ENCODE measurements at places on chromosomes 2 and 18. TPM values are rescaled to one million over a fixed set of nuclear protein-coding genes. Genes with fewer than 3 reads are reported as not detected.

DNA sequence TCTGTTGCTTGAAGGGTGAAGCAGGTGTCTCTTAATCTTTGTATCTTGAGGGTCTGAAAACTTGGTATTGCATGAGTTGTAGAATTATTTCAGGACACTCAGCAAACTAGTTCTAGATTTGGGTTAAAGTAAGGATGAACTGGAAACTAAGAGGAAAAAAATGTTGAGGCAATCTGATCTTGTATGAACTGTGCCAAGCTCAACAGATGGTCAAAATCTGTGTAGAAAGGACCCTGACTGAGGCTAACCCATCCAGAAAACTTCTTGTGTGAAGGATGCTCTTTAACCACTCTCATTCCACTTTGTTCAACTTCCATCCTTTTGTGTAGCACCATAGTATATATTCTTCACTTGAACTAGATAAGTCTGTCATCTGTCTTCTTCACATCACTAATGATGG lies 861.7 kb downstream of the SLC4A3 start:
- DNase-seq = no peak

The CACNB4 gene
- 12.2 TPM for polyA plus RNA-seq

DNA sequence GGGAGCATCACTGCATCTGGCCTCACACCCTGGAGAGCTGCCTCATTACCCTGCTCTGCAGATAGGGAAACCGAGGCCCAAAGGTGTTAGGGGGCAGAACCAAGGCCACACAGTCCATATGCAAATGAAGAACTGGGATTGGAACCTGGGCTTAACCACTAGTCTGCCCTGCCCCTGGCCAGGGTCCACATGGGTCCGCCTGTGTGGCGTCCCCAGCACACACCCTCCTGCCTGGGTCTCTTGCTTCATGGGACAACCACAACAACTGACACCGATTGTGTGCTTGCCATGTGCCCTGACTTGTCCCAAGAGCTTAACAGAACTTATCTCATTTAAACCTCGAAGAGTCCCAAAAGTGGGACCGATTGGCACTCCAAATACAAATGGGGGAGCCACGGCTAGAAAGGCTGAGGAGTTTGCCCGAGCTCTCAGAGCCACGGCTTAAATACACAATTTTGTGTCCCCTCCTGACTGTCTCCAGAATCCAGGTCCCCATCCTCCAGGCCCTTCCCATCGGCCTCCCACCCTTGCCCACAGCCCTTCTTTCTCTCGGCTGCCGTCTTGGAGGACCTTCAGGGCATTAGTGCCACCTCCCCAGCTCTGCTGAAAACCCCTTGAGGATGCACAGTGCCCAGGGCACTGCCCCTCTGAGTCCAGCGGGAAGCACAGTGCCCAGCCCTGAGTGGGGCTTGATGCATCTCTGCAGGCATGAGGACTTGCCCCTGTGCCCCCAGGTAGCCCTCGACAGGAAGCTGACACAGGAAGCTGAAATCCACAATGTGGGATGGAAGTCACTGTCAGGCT lies 5.8 kb upstream of the DUSP2 start:
- DNase-seq = no peak

DNA sequence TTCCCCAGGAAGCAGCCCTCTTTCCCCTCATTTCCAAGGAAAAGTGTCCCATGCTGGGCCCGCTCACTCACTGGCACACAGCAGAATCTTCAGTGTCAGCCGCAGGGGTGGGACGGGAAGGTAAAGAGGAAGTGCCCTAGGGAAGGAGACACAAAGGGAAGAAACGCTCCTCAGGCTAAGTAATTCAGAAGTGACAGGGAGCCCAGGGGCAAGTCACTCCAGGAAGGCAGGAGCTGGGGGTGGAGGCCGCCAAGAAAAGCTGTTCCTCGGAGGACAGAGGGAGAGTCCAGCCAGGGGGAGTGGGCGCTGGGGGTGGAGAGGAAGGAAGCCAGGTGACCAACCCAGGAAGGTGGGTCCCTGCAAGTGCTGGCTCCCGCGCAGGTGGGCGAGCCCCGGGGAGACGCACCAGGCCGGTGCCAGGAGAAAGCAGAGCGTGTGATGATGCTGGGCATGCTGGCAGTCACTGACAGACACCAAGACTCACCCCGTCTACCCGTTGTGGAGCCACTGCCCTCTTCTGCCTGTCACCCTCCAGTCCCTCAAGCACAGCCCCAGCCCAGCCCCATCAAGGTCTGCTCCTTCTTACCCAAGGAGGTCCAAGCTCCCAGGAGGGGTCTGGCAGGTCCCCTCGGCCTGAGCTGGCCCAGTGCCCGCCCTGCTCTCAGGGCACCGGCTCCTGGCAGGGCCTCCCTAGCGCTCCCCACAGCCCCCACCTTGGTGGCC lies 21.7 kb downstream of the HDAC4 start:
- DNase-seq = no peak

The UGT1A5 gene
- not detected for polyA plus RNA-seq

All from renal cortex interstitium (tissue), 15 donors.